ENCODE measurements at places on chromosomes 11 and 22.

GRCh38 chr11:10641177-10641911, 52.2 kb downstream of the IRAG1 start:
- DNase-seq, result peak; percentile 54

DNA sequence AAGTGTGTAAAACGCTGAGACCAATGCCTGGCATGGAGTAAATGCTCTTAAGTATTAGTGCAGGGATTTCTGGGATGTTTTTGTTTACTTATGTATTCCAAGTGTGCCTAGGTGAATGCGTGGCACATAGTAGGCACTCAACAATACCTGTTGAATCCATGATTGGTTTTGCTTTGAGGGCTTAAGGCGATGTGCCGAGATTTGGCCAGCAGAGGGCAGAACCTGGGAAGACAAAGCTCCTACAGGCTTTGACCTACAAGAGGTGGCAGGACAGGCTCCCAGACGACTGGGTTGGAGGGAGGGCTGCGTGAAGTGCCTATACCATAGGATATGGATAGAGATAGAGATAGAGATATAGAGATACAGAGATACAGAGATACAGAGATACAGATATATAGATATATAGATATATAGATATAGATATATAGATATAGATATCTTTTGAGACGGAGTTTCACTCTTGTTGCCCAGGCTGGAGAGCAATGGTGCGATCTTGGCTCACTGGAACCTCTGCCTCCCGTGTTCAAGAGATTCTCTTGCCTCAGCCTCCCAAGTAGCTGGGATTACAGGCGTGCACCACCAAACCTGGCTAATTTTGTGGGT, 13.9 kb downstream of the KCNE3 start:
- peak; percentile 65 for DNase-seq

DNA sequence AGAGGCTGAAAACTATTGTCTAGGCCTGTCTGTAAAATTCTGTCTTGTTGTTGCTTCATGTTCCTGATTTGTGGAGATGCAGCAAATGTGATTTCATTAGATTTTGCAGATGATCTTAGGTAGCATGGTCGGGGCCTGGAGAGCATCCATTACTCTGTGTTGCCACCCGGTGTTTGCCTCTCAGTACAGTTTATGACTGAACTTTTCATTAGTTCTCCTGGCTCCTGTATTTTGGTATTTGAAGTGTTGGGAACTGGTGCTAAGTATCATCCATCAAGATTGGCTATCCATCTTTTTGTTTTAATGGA, 7.7 kb downstream of the YWHAH start:
- DNase-seq, result no peak

- no peak for DNase-seq
Observed at GRCh38 chr11:131739243-131739882, 368.9 kb downstream of the NTM start.

DNA sequence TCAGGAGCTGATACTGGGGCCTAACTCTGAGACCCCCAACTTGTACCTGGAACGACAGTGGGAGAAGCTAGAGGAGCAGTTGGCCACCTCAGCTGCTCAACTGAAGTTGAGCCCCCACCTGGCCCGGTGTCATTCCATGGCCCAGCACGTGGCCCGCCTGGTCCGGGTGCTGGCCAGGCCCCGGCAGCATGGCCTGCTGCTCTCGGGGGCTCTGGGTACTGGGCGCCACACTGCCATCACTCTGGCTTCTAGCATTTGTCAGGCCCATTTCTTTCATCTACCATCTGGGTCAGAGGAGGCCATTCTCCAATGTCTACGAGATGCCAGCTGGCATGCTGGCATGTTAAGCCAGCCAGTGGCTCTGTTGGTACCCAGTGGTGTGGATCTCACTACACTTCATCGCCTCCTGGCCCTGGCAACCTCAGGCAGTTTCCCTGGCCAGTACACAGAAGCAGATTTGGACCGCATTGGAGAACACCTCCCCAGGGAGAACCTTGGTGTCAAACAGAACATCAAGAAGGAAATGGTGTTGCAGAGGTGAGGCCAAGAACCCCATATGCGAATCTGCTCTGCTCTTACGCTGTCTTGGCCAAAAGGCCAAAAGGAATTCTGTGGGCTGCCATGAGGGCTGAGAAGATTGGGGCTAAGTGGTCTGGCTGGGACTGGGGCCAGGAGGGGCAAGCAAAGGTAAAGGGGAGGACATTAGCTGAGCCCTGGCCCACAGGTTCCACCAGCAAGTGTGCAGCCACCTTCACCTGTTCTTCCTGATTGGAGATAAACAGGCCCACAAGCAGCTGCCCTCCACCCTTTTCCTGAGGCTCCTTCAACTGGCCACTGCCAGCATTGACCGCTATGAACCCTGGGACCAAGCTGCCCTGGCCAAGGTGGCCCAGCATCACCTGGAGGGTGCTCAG, 45.4 kb downstream of the RRP8 start:
- no peak for DNase-seq

- no peak for DNase-seq
Observed at GRCh38 chr11:119329320-119329719, 5.0 kb upstream of the RNF26 start.

DNA sequence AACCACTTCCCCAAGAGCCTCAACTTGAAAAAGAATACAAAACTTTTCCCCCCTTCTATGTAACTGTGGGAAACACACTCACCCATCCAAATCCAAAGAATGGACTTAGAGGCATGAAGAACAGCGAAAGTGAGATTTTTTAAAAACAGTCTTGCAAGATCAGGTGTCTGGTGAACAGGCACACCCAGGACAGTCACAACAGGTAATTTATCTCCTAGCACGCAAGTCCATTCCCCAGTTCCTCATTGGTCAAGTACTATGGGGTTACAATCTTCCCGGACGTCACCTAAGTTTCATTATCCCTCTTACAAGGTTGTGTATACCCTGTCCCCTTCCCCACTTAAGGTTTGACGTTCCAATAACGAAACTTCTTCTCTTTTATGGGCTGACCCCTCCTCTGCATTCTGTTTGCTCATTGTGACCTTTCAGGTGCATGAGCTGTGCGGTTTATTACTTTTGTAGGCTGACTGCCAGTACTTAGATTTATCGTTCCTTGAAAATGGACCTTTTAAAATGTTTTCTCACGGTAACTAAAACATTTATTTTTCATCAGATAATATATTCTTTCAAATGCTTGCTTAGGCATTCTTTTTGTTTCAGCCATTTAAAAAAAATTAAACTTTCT, 1401.9 kb downstream of the FAM181B start:
- DNase-seq, result no peak

DNA sequence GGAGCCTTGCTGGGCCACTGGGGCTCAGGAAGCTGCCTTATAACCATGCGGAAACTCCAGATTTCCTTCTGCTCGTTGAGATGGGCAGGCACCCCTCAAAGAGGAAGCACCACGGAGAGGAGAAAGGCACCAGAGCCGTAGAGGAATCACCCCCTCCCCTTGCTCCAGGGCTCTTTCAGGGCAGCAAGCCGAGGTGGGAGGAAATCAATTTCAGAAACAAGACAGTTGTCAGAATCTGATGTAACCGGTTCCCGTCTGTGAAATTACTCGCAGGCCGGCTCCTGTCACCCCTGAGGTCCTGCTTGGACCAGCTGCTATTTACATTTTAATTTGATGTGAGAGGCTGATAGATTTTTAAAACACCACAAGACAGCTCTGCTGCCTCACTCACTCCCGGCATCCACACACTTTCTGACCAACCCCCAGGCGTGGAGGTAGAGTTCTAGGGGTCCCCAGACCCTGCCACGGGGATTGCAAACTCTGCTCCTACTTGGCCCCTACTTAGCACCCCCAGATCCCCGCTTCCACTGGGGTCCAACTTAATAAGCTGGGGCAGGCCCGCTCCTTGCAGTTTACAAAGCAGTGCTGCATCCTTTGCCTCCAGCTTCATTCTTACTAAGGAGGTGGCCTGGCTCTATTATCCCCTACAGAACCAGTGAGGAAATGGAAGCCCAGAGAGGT, 162.5 kb downstream of the CEP164 start:
- no peak for DNase-seq

- DNase-seq, result no peak
Observed at GRCh38 chr11:119791701-119792151, 62.7 kb upstream of the NECTIN1 start.

GRCh38 chr11:60875366-60876167, 8.2 kb downstream of the ZP1 start:
- no peak for DNase-seq

- no peak for DNase-seq
Observed at GRCh38 chr11:36441610-36442208, 68.4 kb downstream of the TRAF6 start.

DNA sequence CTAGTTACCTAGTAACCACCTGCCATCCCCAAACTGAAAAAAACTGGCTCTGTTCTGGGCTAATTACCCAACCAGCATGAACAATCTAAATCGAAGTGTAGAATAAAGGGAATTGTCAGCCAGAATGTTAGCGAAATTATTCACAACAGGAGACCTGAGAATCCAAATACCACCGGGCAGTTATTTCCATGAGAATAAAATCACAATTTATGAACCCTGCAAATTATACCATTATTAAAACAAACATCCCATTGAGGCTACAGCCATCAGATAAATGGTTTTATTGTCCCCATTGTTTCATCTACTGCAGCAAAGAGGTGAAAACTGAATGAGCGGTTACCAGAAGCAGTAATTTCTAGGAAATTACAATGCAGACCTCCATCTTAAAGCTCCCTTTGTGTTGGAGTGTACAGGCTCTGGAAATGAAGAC, 21.7 kb downstream of the FAM168A start:
- DNase-seq, result no peak

- peak; percentile 57 for DNase-seq
Observed at GRCh38 chr11:118530683-118531596, at the start of gene TMEM25. Gene TMEM25 (plus strand): TSS chr11:118531192. CDS start chr11:118531802, 610 bp downstream.

DNA sequence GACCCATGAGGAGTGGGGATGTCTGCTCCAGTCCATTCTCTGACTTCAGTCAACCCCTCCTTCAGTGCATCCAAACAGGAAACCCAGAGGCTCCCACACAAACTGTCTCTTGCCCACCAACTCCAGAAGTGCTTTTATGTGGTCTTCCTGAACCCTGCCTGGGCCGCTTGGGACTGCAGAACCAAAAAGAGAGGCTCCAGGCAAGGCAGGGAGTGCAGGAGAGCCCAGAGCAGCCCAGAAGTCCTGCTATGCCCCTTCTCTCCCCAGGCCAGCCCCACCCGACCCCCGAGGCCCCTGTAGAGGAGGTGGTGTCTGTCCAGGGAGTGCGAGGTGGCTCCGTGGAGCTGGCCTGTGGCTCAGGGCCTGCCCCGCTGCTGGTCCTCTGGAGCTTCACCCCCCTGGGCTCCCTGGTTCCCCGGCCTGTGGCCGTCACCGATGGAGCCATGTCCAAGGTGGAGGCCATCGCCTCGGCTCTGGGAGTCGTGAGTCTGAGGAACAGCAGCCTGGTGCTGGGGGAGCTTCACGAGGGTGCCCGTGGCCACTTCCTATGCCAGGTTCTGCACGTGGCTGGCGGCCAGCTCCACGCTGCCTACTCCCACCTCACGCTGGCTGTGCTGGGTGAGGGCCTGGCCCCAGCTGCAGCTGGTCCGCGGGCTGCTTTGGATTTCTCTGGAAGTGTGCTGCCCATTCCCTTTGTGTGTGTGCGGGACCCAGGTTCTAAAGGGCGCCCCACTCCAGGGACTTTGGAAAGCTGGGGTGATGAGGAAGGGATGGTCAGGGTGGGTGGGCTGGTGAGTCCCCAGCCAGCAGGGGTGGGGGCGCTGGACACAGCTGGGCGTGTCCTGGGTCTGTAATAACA, 1.8 kb downstream of the VSIG10L2 start:
- no peak for DNase-seq

DNA sequence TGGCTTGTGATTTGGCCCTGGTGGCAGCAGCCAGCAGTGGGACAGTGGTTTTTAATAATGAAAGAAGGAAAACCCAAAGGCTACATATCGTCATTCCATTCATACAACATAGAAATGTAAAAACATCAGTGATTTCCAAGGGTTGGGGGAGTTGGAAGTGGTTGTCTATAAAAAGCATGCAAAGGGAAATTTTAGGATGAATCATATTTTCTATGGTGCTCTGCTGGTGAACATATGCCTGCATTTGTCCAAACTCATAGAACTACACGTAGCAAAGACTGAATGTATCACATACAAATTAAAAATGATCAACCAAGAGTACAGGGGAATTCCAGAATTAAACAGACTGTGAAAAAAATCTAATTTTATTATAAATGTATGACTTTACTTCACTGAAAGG, 11.1 kb downstream of the OR5B3 start:
- no peak for DNase-seq

DNA sequence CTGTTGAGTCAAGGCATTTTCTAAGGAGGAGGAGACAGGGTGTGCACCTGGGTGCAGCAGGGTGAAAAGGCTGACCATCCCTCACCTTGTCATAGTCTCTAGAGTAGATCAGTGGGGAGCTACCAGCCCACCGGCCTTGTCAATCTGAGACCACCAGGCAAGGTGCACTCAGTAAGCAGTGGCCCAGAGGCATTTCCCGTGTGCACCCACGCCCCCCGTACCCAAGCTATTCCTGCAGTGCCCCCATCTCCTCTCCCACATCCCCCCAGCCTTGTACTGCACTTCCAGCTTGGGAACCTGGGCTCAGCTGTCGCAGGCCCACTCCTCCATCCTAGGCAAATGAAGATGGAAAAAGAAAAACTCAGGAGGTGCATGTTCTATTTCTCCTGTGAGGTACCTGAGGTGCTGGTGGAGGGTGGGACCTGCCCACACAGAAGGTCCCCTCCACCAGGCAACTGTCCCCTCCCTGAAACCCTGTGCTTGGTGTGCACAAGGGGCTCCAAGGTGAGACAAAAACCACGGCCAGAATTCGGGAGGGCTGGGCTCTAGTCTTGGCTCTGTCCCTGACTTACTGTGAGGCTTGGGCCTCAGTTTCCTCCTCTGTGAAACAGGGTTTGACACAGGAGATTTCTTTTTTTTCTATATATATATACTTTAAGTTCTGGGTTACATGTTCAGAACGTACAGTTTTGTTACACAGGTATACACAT, 8.4 kb downstream of the P2RY2 start:
- DNase-seq, result no peak

- DNase-seq, result no peak
Observed at GRCh38 chr22:29531419-29531818, 22.1 kb downstream of the THOC5 start.

DNA sequence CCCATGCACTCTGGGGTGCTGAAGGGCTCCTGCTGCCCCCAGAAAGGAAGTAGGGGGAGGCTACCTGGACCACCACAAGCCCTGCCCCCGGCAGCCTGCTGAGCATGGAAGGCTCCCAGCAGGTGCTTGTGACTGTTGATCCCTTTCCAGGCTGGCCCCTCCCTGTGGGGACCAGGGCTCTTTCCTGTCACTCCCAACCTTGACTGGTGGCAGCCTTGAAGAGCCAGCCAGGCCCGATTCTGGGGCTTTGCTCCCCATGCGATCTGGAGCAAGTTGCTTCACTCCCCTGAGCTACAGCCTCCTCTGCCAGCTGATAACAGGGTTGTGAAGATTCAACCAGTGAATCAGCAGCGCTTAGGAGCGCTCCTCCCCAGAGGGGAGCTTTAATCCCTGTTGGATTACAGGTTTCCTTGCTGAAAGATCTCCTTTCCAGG, 4.6 kb upstream of the CST6 start:
- no peak for DNase-seq
